Fibroblast of mammary gland (primary cell): ENCODE measurements at places on chromosomes 4 and X.

- DNase-seq, result no peak
Measured at GRCh38 chrX:17185431-17185830, 189.6 kb upstream of the NHS start.

DNA sequence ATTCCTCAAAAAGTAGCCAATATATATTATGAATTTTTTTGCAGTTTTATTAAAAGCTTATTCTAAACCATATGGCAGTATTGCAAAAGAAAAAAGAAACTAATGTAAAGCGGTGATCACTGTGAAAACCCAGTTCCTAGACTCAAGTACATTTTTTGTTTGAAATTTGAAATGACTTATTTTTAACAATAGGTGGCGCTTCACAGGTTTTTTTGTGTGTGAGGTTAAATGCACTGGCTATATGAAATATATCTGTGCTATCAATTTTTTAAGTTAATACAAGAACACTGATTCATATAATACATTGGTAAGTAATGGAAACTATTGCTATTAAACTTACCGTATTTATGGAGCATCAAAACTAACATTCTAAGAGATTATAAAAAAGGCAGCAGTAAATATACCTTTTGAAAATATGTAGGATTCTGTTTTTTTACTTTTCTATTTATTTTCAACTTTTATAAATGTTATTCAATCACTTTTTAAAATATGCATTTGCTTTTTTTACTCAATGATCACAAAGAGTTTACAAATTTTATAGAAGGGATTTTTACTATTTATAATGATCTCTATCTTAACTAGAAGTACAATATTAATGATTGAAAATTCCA, 5.6 kb upstream of the SPRY1 start:
- peak; percentile 37 for DNase-seq

DNA sequence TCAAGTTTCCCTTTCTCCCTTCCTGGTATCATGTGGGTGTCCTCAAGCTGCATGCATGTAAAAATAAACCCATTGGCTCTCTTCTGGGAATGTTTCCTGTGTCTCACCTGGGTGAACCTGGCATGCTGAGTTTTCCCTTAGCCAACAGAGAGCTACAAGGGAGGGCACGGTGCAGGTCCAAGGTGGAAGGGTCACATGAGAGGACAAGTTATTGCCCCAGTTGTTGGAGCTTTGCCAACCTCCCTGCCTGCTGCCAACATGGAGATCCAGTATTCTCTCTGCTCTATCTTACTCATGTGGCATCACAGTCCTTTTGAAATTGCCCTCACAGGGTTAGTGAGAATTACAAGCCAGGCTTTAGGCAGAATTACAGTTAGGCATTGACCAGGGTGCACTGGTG, 196.1 kb upstream of the GYPA start:
- no peak for DNase-seq

DNA sequence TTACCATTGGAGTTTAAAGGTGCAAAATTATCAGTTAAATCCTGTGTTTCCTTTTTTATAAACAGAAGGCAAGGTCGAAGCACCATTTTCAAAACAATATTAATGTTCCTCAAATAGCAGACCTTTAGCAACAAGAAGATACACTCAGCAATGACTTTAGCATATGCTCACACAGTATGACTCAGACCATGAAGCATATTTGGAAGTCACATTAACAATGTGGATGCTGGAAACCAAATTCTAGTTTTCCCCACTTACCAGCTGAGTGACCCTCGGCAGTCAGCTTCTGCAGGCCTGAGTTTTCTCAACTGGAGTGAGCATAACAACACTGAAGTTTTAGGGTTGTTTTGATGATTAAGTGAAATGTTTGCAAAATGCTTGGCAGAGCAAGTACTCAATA, 130.5 kb downstream of the ANK2 start:
- DNase-seq, result peak; percentile 67

DNA sequence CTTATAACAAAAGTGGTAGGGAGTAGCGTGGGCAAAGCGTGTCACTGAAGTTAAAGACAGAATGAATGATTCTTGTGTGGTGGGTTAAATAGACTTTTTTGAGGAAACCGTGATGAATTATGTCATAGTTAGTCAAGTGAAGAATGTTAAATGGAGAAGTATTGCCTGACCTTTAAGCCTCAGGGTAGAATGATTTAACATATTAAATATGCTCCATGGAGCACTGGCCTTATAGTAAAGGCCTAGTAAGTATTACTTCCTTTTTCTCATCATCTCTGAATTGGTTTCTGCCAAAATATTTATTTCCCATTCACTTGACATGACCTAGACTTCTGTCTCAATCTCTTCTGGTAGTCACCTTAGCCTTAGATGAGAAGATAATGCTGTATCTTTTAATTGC, 23.7 kb downstream of the MAGEB1 start:
- DNase-seq, result no peak

DNA sequence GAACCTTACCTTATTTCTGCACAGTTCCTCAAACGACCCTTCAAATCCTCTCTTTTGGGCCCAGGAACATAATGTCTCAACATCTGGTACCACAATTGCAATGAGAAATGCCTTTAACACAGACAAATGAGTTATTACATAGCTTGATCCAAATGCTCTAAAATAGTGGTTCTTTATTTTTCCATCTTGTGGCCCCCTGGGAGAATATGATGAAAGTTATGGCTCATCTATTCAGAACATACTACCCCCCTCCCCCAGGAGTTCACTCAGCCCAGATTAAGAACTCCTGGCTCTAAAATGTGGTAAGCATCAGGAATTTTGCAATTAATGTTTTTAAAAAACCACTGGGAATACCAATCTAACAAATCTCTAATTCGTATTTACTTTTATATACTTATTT, 23.9 kb upstream of the CENPU start:
- DNase-seq, result peak; percentile 88

DNA sequence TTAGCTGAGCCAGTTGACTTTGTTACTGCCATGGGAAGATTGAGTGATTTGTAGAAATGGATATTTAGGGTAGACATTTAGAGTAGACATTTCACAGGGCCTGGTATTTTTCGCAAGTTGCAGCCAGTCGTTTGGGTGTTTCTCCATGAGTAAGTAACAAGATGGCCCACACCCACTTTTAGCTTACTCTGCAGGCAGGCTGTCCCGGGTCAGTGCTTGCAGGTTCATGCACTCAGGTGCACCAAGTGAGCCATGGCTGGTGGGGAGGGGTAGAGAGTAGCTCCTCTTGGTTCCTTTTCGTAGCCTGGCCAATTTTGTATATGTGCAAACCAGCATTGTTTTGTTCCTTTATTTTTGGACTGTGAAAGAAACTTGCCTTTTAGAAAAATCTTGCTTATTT, 145.6 kb downstream of the POLA1 start:
- DNase-seq, result no peak

DNA sequence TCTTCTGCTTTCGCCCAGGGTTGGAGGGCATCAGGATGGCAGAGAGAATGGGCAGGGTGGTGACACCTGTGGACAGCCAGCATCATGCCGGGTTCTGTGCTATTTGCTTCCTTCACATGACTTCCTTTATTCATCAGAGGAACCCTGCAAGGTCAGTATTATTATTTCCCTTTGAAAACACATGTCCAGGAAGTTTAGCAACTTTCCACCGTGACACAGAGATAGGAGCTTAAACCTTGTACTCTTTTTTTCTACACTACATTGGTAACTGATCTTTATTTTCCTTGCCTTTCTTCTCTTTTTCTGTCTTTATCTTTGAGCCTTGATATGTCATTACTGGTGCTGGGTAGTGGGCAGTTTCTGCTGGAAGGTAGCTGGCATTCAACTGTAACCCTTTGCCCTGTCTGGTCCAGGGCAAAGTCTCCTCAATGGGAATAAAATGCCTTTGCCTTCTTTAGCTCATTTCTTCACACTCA, 5.0 kb upstream of the MGST2 start:
- no peak for DNase-seq
